CD4-positive, alpha-beta T cell treated with Interleukin-12 subunit alpha and Interleukin-12 subunit beta, for 1 hour (primary cell): ENCODE measurements at places on chromosomes 7 and 10.

DNA sequence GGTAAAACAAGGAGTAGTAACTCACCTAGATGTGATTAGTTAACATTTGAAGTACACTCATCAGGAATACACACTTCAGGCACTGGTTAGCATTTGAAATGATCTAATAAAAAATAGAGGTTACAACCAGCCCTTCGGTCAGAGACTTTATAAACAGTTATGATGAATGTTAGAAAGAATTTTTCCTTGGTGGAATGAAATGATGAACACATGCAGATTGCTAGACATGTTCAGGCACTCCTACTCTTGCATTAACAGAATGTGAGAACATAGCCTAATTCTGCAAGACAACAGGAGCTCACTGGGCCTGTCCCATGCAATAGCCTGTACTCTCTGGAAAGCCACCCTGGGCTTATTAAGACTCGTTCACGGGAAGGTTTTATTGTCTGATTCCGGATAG is 47.3 kb upstream of the TECTB start:
- DNase-seq: no peak

DNA sequence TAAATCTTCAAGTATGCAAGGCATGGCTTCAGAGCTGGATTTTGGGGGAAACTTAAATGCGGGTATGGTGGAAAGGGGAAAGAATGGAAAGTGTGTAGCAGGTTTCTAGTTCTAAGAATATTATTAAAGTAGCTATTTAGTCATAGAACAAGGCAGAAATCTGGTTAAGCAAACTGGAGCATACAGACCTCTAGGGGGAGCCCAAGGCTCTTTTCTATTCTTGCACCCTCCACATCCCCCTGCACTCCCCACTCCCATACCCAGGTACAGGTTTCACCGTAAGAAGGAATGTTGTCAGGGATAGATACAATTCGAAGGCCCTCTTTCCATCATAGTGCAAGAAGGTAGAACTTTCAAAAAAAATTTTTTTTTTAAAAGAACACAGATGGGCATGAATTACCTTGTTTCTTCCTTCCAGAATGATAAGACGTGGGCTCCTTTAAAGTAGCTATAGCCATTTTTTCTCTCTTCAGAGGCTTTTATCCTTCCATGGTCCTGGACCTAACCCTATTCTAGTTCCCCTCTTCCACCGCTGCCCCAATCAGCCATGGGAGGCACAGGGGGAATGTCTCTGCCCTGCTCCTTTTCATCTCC is 41.5 kb upstream of the SMIM30 start:
- DNase-seq: no peak

DNA sequence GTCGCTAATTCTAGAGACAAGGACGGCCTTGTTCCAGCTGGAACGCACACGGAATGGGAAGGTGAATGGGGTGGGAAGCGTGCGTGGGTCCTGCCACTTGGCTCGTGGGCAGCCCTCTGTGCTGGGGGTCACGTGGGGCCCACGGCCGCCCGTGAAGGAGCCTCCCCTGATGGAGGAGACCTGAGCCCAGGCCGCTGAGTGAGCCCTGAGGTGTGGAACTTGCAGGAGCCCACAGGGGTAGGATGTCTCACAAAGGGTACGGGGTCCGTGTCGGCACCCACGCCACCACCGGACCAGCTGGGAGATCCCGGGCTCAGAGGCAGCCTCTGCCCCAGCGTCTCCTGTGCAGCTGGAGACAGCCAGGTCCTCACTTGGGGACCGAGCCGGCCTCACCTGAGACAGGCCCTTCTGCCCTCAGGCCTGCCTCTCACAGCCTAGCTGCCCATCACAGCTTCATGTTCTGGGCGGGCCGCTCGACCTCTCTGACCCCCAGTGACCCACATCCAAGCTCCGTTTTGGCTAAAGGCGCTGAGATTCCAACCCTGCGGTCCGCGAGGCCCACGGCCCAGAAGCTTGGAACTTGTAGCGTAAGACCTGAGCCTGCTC is 84.8 kb downstream of the FOXL3 start:
- no peak for DNase-seq

GRCh38 chr7:68720697-68721096 is 877.6 kb upstream of the AUTS2 start:
- DNase-seq: no peak

- no peak for DNase-seq
These were observed 132.7 kb downstream of the MDFIC start for GRCh38 chr7:115054478-115055065.

DNA sequence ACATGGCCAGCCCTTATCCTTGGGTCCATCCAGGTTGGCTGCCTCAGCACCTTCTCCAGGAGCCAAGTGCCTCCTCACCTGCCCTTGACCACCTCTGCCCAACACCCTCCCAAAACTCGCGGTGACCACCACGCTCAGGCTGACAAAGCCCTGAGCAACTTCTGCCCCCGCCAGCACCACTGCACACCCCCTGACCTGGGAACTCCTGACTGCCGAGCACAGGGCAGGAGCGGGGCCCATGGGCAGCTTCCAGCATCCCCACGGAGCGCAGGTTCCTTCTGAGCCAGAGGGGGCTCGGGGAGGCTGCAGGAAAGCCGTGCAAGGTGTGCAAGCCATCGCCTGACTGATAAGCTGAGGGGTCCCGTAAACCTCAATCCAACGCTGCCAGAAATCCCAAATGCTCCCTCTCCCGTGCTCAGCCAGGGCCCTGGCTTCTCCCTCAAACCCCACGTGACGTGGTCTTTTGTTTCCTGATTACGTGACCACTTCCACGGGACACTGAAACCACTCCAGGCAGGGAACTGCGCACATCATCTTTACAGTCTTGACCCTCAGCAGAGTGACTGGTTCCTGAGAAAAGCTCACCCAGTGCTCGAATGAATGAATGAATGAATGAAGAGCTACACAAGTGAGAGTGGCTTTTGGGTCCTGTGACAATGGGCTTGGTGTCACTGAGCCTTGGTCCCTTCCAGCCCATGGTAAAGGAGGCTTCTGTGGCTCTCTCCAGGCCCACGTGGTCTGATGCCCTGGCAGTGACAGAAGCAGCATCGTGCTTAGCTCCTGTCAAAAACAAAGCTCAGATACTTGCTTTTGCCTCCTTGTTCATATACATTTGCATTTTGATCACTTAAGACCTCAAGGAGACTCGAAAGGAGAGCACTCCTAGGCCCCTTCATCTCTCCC is 249.8 kb upstream of the PPP2R2D start:
- no peak for DNase-seq

GRCh38 chr10:52099026-52099600 is 215.0 kb upstream of the DKK1 start:
- DNase-seq: no peak

- no peak for DNase-seq
These were observed 363.7 kb downstream of the ADRA2A start for GRCh38 chr10:111440501-111440900.

- DNase-seq: no peak
These were observed 144.7 kb downstream of the PLCE1 start for GRCh38 chr10:94138391-94138790.

DNA sequence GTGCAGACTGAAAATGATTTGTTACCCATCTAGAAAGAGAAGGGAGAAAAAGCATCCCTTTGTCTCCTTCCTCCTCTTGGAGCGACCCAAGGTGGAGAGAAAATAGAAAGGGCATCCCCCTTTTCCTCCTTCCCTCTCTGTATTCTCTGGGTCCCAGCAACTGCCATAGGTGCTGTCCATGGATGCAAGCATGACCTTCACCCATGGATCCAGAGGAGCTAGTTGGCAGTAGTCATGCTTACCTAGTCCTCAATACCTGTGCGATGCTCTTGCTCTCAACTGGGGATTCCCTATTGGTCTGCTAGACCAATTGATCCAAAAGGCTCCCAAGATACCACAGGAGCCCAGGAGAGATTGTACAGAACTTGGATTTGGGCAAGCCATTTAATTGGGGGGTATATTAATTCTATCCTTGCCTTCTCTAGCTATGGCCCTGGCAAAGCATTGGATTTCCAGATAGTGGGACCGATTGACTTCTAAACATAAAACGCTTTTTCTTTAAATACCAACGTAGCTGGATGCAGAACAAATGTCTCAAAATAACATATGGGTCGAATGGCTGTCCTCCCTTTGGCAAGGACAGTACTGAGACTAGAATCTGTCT is 547.8 kb upstream of the IGFBP3 start:
- no peak for DNase-seq

GRCh38 chr7:36275735-36276284 is 113.9 kb upstream of the ANLN start:
- DNase-seq: no peak

GRCh38 chr10:5828725-5829124 is 15.5 kb upstream of the GDI2 start:
- no peak for DNase-seq

DNA sequence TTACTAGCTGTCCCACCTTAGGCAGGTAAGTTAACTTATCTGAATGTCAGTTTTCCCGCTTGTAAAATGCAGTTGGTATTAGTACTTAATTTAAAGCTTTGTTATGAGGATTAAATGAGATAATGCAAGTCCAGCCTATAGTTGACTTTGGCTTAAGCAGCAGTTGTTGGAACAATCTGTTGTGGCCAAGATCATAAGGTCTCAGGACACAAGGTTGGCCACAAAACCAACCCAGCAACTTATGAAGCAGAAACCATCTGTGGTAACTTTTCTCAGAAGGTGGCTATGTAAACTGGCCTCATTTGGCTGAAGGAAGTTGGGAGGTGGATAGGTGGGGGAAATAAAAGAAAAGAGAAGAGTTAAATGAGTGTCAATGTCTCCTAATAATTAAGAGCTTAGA is 29.4 kb downstream of the ENTPD1 start:
- no peak for DNase-seq

DNA sequence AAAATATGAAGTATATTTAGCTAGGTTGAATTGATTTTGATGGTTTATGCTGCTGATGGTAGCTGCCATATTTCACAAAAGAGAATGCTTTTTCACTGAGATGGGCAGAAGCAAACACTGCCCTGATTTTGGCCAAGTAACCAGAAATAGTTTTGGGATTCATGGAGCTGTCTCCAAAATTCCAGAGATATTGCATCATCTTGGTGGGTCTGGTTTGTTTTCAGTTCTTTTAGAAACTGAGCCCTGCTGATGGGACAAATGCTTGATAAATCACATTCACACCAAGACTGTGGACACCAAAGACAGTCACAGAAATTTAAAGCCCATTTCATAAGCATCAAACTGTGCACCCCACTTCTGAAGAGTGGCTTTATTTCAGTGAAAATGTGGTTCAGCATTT is 140.5 kb downstream of the BICC1 start:
- DNase-seq: no peak

DNA sequence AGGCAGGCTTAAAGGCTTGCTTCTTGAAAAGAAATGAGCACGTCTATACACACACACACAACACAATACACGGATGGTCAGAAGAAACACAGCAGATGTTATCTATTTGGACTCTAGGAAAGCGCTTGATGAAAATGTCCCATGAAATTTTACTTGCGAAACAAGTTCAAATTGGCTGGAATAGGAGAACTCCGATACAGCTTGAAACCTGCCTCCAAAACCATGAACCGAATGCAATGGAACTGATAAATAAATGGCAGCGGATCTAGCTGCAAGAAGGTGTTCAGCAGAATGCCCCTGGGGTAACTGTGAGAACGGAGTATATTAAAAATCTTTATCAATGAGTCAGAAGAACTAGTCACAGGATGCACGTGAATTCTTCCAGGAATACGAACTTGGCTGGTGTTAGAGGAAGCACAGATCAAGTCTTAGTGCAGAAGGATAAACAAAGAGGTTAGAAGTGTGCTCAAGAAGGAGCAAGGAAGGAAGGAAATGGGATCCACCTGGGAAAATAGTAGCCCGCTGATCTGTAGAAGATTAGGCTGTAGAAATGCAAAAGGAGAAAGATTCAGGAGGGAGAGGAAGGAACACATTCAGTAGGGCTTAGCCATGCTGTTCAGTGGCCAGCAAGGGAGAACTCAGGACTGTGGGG is 142.0 kb upstream of the PRKCQ start:
- no peak for DNase-seq

DNA sequence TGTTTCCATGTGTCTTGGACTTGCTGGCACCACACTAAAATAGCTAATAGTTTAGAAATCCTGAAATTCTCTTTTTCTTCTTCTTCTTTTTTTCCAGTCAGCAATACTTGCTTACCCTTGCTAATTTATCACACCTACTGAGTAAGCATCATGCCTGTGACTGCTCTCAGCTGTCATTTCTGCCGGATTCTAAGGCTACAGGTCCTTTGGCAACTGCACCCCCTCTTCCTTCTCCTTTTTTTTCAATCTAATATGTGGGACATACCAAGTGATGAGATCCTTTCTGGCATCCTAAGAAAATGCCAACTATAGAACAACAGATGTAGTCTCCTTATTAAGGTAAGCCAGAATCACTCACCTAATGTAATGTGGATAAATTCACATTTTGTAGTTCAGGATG is 444.7 kb downstream of the MAGI2 start:
- DNase-seq: no peak

DNA sequence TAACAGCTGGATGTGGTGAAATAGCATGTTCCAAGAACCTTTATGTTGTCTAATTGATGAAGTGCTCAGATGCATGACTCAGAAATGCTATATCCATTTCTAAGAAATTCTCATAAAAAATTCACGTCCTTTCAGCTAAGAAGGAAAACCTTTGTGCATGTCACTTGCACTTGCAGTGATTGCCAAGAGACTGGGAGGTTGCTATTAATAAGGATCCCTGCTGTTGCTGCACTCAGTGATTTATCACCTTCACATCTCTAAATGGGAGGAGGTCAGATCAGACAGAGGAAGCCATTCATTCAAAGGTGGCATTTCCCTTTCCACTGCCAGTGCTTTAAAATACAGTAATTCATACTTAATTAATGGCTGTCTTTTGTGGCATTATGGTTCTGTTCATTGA is 89.5 kb downstream of the THSD7A start:
- no peak for DNase-seq
